ENCODE measurements at places on chromosomes 2 and 18. TPM values are rescaled to one million over a fixed set of nuclear protein-coding genes. Genes with fewer than 3 reads are reported as not detected.

CHRNA1 gene
- polyA plus RNA-seq: not detected

DNA sequence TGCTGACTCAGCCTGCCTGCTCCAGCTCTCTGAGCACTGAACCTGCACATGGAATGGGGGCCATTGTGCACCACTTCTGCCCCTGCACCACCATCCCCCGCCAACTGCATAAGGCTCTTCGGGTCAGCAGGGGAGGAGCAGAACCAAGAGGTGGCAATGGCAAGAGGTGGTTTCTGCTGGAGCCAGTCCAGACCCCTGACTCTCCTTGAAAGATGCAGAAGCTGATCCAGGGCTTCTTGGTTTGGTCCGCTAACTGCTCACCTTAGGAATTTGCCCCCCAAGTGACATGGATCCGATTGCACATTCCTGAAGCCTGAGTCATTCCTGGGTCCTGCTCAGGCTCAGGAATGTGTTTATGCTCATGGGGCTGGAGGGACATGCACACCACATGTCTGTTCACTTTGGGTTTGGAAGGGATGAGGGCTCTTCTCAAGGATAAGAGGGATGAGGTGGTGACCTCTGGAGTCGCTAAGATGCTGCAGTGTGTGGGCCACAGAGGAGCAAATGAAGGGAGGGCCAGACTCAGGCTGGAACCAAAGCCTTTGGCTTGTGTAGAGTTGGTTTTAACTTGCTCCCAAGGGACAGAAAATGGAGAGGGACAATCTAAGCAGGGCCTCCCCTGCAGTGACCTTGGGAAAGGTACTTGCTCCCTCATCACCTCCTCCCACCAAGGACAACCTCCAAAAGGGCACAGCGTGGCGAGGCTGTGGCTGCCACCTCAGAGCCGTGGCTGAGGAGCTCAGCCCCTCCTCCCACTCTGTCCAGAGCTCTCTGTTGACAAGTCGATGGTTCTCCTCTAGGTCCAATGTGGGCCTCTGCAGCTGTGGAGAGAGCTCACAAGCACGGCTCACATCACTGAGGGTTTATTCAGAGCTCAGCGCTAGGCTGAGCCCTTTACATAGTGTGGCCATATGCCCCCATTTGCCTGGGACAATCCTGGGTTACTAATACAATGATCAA is 66.2 kb downstream of the HS1BP3 start:
- peaks cover 3% of the 10 kb centered on the region for H3K36me3 ChIP-seq
- no peaks in the 10 kb centered on the region for H3K27me3 ChIP-seq
- peak overlapping the region; percentile 23 for H3K27ac ChIP-seq
- no peak overlapping the region for H3K4me3 ChIP-seq
- DNase-seq: no peak

DNA sequence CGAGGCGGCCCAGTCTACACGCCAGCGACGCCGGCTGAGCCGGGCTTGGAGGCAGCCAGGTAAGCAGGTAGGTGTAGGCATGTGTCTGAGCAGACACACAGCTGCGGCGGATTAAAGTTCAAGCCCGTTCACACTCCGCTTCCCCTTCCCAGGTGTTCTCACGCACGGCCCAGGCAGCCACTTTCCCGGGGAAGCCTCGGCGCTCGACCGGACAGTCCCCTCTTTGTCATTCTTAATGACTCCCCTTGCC is 367 bp downstream of the TGFA start:
- peaks cover 35% of the 10 kb centered on the region for H3K4me1 ChIP-seq
- peak overlapping the region; percentile 74 for H3K27ac ChIP-seq
- H3K27me3 ChIP-seq: peaks cover 15% of the 10 kb centered on the region
- H3K4me3 ChIP-seq: peak overlapping the region; percentile 89
- no peaks in the 10 kb centered on the region for H3K36me3 ChIP-seq

DNA sequence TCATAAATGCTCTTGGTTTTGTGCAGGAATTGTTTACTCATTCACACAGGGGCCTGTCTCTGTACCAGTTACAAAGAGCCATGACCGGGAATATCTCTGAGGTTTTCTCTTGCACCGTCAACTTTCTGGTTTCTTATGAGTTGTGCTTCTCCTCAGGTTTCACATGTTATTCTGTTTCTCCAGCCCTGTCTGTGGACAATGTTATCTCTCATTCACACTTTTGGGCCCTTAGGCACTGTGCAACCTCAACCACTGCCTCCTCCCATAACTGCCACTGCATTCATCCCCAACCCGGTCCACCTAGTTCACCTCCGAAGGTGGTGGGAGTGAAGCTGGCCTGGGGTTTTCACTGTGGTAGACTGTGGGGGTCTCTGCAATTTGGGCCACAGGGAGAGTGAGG is 22.5 kb upstream of the NEDD4L start:
- no peaks in the 10 kb centered on the region for H3K4me1 ChIP-seq
- H3K27me3 ChIP-seq: peaks cover 2% of the 10 kb centered on the region
- H3K27ac ChIP-seq: no peak overlapping the region
- no peaks in the 10 kb centered on the region for H3K36me3 ChIP-seq
- DNase-seq: no peak

KANSL1L gene
- 1.0 TPM for polyA plus RNA-seq

IL1B gene
- 1.3 TPM for polyA plus RNA-seq

- peaks cover 46% of the 10 kb centered on the region for H3K36me3 ChIP-seq
- DNase-seq: no peak
- peak overlapping the region; percentile 92 for H3K27ac ChIP-seq
- peak overlapping the region; percentile 80 for H3K4me3 ChIP-seq
- H3K4me1 ChIP-seq: peaks cover 87% of the 10 kb centered on the region
These were observed 3.8 kb downstream of the MYL12A start for GRCh38 chr18:3251249-3251962.

GRCh38 chr2:73503992-73504570 is 118.4 kb downstream of the ALMS1 start:
- H3K4me1 ChIP-seq: no peaks in the 10 kb centered on the region
- H3K27ac ChIP-seq: no peak overlapping the region
- H3K36me3 ChIP-seq: peaks cover 43% of the 10 kb centered on the region

GRCh38 chr2:194103941-194104659 is 1552.9 kb upstream of the SLC39A10 start:
- H3K27ac ChIP-seq: no peak overlapping the region
- no peaks in the 10 kb centered on the region for H3K36me3 ChIP-seq
- no peak for DNase-seq
- H3K4me3 ChIP-seq: no peak overlapping the region
- no peaks in the 10 kb centered on the region for H3K4me1 ChIP-seq

DNA sequence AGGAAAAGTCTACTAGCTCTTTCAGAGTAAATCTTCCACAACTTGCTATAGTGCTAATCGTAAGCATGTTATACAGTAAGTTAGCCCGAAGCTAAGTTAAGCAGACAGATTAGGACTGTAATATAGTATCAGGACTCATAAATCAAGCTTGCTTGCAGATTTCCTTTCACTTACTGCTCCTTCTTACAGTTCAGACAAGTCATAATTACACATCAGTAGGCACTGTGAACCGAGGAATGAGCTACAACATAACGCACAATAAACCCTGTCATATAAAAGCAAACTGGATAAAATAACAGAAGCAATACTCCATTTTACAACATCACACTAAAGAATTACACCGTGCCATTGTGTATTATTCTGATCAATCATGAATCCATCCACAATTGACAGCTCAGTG is 832.6 kb upstream of the ZEB2 start:
- no peak overlapping the region for H3K27ac ChIP-seq
- no peak overlapping the region for H3K4me3 ChIP-seq
- no peaks in the 10 kb centered on the region for H3K4me1 ChIP-seq
- no peaks in the 10 kb centered on the region for H3K36me3 ChIP-seq
- peaks cover 6% of the 10 kb centered on the region for H3K27me3 ChIP-seq

GRCh38 chr2:25936889-25937545 is 45.3 kb downstream of the KIF3C start:
- DNase-seq: no peak
- no peak overlapping the region for H3K4me3 ChIP-seq
- no peak overlapping the region for H3K27ac ChIP-seq
- H3K27me3 ChIP-seq: peaks cover 1% of the 10 kb centered on the region

VWA3B gene
- polyA plus RNA-seq: not detected

DNA sequence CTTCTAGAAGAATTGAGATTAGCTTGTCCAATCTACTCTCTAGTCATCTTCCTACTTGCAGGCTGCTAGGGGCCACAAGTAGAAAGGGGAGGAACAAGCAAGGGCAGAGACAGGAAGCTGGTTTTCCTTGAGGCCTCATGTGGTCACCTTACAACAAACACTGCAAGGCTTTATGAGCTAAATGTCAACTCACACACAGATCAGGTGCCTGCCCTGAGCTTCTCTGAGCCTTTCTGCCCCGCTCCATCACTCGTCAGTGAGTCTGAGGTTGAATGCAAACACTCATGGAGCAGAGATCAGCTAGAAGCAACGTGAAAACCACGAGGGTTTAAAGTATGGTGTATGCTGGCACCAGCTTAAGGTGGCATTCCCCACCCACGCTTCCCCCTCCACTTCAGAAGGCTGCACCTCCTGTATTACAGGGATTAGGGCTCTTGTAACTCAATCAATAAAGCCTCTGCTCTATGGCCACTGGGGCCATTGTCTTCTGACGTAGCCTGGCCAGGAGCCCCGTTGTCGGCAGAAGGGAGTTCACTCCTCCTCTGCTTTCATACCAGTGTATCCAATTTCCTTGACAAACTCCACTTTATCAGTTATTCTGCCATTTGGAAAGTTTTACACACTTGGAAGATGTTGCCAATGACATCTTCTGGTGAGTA is 5.4 kb upstream of the CRYGC start:
- peaks cover 30% of the 10 kb centered on the region for H3K4me1 ChIP-seq
- H3K27me3 ChIP-seq: peaks cover 1% of the 10 kb centered on the region
- no peaks in the 10 kb centered on the region for H3K36me3 ChIP-seq

DNA sequence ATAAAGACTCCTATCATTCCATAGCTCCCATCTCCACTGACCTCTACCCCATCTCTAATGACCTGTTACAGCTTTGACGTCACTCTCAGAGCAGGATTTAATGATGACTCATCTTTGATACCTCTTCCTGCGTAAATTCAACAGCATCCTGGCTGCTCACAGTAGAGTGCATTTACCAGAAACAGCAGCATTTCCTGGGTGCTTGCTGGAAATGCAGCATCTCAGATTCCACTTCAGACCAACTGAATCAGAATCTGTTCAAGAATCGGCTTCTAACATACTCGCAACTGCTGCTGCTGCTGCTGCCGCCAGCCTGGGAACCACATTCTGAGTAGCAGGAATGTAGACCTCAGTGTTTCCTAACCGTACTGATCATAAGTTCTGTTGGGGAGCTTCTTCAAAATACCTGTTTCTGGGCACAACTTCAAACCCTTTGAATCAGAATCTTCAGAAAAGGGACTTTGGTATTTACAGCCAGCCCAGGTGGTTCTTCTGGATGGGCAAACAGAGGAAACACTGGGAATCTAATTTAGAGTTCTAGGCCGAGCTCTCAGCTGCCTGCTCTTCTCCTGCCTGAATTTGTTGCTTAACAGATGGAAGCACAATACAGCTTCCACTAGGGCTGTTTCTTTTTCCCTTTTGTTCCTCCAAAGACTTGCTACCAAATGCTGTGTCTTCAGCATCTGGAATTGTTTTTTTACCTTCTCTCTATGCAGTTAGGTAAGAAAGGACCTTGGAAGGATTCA is 241.4 kb downstream of the NCKAP5 start:
- no peaks in the 10 kb centered on the region for H3K27me3 ChIP-seq
- DNase-seq: no peak
- H3K4me3 ChIP-seq: no peak overlapping the region
- H3K36me3 ChIP-seq: no peaks in the 10 kb centered on the region
- no peaks in the 10 kb centered on the region for H3K4me1 ChIP-seq

GRCh38 chr2:202718614-202719013 is 83.8 kb downstream of the FAM117B start:
- peaks cover 13% of the 10 kb centered on the region for H3K36me3 ChIP-seq
- H3K4me1 ChIP-seq: peaks cover 25% of the 10 kb centered on the region
- no peak for DNase-seq
- H3K27ac ChIP-seq: no peak overlapping the region
- no peak overlapping the region for H3K4me3 ChIP-seq

OXER1 gene
- not detected for polyA plus RNA-seq

- peaks cover 2% of the 10 kb centered on the region for H3K27me3 ChIP-seq
- H3K27ac ChIP-seq: no peak overlapping the region
- no peaks in the 10 kb centered on the region for H3K4me1 ChIP-seq
- no peak for DNase-seq
These were observed 288.1 kb downstream of the RNF144A start for GRCh38 chr2:7205151-7205830.

DNA sequence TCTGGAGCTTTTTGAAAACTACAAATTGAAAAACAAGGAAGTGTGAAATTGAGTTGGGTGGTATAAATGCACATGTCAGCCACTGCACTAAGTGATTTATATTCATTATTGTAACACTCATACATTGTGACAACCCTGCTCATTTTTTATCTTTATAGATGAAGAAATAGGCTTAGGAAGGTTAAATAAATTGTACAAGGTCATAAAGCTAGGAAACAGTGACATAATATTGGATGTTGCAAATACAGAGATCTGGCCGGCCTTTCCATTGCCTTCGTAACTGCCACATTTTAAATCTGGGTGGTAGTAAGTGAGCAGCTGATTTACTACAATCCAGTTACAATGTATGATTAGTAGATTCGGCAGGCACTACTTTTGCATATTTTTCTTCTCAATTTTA is 76.6 kb upstream of the LPIN2 start:
- H3K4me1 ChIP-seq: no peaks in the 10 kb centered on the region
- no peaks in the 10 kb centered on the region for H3K27me3 ChIP-seq
- H3K27ac ChIP-seq: no peak overlapping the region
- H3K36me3 ChIP-seq: peaks cover 7% of the 10 kb centered on the region

DLX1 gene
- not detected for polyA plus RNA-seq

DNA sequence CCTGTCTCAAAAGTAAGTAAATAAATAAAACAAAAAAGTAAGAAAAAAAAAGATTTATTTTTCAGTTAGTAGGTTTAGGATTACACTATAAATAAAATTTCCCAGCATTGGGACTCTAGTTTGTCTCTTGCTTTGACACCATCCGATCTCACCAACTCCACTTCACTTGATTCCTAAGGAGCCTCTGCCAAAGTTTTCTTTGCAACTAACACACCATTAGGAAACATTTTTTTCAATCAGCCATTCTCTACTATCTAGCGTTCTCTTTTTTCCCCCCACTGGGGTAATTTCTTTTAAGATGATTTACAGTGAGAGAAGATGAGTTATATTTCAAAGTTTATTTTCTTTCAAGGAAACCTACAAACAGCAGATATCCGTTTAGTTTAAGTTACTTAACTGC is 10.6 kb upstream of the NEMP2 start:
- no peak overlapping the region for H3K27ac ChIP-seq
- no peak overlapping the region for H3K4me3 ChIP-seq
- peaks cover 7% of the 10 kb centered on the region for H3K4me1 ChIP-seq
- H3K27me3 ChIP-seq: peaks cover 3% of the 10 kb centered on the region
- no peak for DNase-seq
